ENCODE measurements at places on chromosomes 5 and 9.

GRCh38 chr5:16427587-16427986 lies 38.0 kb downstream of the ZNF622 start:
- no peak for DNase-seq

DNA sequence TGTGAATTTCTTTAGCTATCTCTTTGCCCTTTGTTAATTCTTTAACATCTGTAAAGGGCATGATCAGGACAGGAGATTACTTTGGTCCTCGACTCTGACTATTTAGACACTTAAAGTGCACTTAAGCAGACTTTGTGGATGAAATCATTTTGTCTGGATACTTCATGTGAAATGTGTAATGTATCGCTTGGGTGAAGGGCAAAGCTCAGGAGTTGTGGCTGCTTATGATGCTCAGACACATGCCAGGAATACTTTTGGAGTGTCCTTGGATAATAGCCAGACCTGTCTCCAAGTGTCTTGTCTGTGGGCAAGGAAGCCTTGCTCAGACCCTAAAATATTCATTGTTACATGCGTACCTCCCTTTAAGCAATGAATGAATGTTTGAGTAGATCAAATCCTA lies 87.8 kb downstream of the RAI14 start:
- DNase-seq = no peak

DNA sequence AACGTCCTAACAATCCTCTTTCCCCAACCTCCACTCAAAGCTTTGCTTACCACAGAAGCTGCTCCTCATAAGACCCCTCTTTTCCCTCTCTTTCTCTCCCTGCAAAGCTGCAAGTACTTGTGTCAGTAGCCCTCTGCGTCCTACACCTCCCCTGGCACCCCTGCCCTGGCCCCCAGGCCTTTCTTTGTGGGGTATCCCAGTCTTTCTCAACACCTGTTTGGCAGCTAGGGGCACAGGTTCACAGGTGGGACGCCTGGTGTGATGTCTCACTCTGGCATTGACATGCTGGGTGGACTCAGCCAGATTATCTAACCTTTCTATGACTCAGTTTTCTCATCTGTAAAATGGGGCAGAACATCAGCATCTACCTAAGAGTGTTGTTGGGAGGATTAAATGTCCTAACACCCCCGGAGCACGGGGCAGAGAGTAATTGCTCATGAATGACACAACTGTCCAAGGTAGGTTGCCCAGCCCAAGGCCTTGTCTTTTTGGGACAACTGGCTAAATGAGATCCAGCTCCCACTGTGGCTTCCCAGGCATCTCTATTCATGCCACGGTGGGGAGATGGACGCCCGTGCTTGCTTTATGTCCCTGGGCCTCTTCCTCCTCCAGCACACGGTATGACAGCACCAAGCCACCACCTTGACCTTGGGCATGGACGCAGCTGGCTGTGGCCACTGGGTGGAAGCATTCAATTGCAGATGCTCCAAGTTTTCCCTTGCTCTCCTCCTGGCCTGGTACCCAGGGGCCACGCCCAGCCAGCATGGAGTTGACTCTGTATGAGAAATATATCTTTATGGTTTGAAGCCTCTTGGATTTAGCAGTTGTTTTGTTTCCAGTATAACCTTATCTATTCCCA lies 190.4 kb downstream of the RGS3 start:
- peak; percentile 17 for DNase-seq

GRCh38 chr9:36625006-36625615 lies 52.4 kb downstream of the MELK start:
- peak; percentile 65 for DNase-seq

DNA sequence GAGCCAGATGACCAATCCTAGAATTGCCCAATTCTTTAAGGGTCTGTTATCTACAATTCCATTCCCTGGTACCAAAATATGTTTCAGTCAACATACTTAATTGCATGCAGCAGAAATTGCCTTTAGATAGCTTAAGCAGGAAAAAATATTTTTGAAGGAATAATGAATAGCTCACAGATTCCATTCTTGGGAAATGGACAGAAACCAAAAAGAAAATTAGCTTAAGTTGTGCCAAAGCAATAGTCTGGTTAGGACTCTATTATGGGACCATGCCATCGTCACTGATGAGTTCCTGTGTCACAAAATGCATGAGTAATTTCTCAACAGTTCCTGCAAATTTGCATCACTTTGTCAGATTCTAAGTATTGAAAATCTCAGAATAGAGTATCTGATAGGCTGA lies 12.3 kb downstream of the ACTBL2 start:
- DNase-seq = no peak

GRCh38 chr5:178209334-178210072 lies 5.2 kb downstream of the HNRNPAB start:
- no peak for DNase-seq

DNA sequence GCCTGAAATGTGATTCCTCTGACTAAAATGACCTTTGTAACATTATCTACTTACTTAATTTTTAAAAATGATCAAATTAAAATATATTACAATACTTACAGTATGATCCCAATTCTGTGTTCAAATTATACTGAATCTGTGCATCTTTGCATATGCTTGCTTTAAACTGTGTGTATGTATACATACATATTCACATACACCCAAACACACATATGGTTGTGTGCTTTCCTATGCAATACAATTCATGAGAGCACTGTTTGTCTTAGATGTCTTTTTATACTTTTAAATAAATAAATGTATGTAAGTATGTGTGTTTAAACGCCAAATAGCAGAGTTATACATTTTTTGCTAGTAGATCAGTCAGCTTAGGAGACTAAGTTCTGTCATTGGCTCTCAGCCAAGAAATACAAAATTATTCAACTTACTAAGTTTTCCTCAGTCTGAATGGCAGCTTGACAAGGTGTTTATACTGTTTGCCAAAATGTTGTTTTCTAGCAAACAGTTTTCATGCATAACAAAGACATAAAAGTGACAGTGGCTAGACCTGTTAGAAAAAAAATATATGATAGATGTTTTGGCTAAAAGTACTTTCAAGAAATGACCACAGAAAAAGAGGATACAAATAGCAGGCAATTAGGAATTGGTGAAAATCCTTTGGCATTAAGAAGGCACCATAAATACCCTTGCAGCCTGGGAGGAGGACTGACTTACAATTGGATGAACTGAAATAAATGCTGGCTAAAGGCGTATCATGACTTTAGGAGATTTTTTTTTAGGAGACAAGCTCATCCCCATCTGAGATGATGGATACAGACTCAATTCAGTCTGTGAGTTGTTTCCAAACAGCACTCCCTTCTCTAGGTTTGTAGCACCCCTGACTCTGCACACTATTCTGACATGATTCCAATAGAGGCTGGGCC lies 7.9 kb downstream of the TICAM2 start:
- no peak for DNase-seq

GRCh38 chr5:159439002-159439401 lies 108.7 kb upstream of the IL12B start:
- no peak for DNase-seq

GRCh38 chr5:137186759-137187461 lies 312.2 kb downstream of the SPOCK1 start:
- no peak for DNase-seq

GRCh38 chr5:147965715-147966114 lies 59.4 kb upstream of the C5orf46 start:
- no peak for DNase-seq

DNA sequence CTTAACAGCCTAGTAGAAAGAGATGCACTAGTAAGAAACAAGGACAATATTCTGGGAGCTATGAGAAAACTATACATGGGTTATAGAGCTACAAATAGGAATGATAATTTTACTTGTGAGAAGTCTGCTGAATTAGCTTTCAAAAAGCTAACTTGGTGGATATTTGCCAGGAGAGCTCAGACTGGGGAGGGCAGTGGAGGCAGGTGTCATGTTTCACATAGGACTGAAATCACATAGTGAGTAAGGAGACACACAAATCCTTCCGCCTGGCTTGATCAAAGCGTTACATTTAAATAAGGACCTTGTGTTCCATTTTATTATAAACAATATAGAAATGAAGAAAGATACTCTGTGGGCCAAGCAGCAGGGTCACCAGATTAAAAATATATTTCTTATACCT lies 235.0 kb downstream of the ISL1 start:
- no peak for DNase-seq

DNA sequence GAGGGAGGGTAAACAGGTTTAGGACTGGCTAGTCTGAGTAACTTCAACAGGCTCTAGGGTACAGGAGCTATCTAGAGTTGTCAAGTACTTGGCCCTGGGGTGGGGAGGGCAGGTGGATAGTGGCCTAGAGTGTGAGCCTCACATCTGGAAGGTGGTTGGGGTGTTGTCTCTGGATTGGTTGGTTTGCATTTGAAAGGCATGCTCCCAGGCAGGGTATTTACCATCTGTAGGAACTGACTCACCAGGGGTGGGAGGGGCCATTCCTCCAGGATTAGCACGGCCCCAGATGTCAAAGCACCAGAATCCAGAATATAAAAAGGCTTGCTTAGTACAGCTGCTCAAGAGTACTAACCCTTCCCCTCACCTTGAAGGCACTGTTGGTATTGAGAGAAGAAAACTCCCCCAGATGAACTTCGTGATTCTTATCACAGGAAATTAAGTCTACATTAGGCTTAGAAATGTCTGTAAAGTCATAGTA lies 193.3 kb downstream of the NTRK2 start:
- peak; percentile 44 for DNase-seq

- no peak for DNase-seq
Observed at GRCh38 chr5:36701085-36701698, 94.8 kb downstream of the SLC1A3 start.

DNA sequence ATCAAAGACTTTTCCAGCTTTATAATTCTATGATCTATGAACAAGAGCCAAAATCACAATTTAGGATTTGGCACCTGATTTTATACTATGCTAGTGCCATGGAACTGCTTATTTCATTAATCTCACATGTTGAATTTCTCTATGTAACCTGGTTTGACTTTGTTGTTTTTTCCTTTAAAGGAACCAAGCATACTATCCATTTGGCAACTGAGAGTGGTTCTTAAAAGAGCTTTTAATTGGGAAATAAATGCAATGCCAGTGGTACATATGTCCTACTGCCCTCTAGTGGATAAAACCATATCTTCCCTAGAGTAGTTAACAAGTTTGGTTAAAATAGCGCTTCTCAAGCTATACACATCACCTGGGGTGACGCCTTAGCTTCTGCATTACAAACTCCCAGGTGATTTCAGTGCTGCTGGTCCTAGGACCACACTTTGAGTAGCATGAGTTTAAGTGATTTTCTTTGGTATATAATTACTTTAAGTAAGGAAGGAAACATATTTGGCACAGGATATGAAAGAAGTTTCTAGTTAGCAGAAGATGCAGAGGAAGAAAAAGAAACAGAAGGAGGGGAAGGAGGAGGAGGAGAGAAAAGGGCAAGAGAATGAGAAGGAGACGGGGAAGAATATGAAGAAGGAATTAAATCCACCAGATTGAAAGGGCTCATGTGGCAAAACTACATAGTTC lies 56.8 kb downstream of the FGF10 start:
- DNase-seq = no peak

DNA sequence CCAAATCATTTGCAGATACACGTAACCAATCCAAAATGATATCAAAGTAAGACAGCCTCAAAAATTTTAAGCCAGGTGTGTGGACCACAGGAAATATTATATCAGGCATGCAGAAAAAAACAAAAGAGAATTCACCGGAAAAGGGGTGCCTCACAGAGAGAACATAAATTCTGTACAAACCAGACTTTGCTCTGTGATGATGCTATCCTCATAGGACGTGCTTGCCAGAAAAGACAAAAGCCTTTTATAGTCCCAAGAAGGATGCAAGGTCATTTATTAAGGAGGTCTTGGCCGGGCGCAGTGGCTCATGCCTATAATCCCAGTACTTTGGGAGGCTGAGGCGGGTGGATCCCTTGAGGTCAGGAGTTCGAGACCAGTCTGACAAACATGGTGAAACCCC lies 16.8 kb upstream of the ATP6V1G1 start:
- no peak for DNase-seq

DNA sequence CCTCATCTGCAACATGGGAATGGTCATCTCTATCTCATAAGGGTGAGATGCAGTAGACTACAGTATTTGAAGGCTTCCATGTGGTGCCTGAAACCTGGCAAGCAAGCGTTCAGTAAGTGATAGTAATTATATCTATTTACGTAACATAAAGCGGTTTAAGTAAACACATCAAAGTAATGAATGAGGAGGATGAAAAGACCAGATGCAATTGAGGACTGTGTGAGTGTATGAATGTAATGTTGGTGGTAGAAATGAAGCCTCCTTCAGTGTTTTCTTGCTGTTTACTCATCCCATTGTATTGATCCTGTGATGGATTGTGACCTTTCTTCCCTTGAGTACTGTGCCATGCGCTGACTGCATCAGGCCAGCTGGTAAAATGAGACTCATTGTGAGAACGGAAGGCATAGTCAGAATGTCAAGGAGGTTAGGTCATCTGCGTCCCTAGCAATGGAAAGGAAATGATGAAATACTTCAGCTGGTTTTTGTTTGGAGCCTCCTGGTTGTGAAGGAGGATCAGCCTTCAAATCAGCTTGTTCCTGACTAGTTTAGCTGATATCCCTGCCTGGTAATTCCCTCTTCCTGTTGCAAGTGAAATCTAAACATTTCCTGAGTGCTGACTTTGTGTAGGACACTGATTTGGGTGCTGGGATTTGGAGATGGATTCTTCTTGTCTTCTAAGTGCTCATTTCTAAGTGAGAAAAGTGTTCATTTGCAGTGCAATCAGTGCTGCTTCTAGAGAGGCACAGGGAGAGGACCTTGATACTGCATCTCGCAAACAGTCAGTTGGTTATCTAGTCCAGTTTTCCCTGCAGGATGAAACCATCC lies 35.6 kb downstream of the TNFSF8 start:
- DNase-seq = no peak

GRCh38 chr9:137286975-137287383 lies 9.5 kb downstream of the TOR4A start:
- no peak for DNase-seq

GRCh38 chr9:88077071-88077617 lies 61.1 kb downstream of the SPATA31C2 start:
- DNase-seq = no peak

DNA sequence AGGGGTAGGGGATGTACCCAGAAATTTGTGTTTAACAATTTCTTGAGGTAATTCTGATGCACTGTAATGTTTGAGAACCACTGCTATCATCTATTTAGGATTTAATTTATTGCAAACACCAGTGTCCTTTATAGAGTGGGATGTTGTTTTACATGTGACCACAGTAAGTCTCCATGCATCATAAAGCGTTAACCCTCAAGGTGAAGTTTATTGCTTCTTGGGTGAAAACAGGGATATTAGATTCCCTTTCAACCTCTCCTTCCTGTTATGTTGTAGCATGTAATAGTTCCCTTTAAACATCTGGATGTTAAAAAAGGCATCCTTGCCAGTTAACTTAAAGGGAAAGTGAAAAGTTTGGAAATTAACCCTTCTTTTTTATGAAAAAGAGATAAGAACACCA lies 35.8 kb upstream of the ATG10 start:
- DNase-seq = no peak

GRCh38 chr5:150626853-150627276 lies 13.6 kb upstream of the SYNPO start:
- no peak for DNase-seq

- DNase-seq = no peak
Observed at GRCh38 chr5:61964201-61964600, 341.8 kb upstream of the KIF2A start.

DNA sequence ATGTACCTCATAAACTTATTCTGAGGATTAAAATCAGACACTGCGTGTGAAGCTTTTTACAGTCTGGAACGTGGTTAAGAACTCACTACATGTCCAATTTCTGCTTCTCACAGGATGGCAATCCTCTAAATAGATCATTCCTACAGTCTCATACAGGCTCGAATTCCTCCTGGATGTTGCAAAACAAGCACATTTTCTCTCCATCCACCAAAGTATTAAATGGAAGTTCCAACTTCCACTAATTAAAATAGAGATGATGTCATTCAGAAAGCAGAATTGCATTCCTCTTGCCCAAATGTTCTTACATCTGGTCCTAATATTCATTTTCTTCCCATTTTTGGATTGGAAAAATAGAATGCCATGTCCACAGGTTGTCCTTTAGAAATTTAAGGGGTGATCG lies 145.5 kb upstream of the PCA3 start:
- no peak for DNase-seq

All from right hindlimb (tissue), 1 donor.